Stimulated activated CD4-positive, alpha-beta T cell treated with anti-CD3 and anti-CD28 coated beads, Interleukin-12 subunit alpha, Interleukin-12 subunit beta, amount 100 ng/mL, for 48 hours (primary cell): ENCODE measurements at places on chromosomes 16 and 17.

GRCh38 chr17:71828182-71828596 is 292.6 kb upstream of the SOX9 start:
- no peak for DNase-seq

- DNase-seq = no peak
These were observed 2.0 kb upstream of the UNKL start for GRCh38 chr16:1416521-1416941.

- no peak for DNase-seq
These were observed 68.8 kb downstream of the MRTFB start for GRCh38 chr16:14139872-14140271.

GRCh38 chr17:57908278-57908677 is 46.9 kb downstream of the CUEDC1 start:
- DNase-seq = no peak

DNA sequence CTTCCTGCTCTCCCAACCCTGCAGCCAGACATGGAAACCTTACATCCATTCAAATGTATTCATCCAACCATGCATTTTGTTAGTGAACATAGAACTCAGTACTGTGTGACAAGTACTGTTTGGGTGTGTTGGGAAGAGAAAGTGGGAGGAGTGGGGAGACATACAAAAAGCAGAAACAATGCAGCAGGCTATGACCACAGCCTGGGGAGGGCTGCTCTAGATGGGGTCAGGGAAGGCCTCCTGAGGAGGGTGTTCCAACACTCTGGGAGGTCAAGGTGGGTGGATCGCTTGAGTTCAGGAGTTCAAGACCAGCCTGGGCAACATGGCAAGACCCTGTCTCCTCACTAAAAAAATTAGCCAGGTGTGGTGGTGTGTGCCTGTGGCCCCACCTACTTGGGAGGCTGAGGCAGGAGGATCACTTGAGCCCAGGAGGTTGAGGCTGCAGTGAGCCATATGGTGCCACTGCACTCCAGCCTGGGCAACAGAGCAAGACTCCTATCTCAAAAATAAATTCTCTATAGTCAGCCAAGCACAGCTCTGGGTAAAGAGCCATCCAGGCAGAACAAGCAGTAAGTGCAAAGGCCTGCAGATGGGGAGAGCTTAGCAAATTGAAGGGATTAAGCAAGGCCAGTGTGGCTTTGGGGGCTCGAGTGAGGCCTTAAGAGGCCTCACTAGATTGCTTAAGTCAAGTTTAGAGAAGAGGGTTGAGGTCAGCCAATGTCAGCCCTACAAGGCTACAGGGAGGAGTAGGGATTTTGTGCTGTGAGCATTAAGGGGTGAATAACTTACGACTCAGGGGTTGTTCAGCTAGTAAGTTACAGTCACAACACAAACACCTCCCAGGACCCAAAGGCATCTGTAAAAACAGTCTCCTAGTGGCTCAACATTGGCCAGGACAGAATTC is 5.5 kb downstream of the SLC13A2 start:
- DNase-seq = no peak

- no peak for DNase-seq
These were observed 3.8 kb upstream of the TMEM238L start for GRCh38 chr17:10807704-10808128.
